ENCODE measurements at places on chromosomes 1 and 21. TPM values are rescaled to one million over a fixed set of nuclear protein-coding genes. Genes with fewer than 3 reads are reported as not detected.

The IQCC gene
- 0.93 TPM for total RNA-seq

The KPRP gene
- not detected for total RNA-seq

DNA sequence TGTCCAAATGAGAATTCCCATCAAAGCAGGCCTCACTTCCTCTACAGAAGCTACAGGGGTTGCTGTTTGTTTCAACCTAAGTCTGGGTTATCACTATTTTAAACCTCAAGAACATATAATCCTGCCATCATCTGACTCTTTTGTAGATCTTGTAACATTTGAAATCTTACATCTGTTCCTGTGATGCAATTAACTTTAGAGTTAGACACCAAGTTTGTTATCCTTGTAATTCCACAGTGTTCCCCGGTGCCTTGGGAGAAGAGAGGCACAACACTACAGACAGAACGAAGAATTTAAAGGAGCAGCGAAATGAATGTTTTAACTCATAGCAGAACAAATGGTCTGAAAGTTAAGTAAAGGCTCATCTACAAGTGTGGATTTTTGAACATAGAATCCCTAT lies 116.1 kb downstream of the UCHL5 start:
- no peak for DNase-seq

DNA sequence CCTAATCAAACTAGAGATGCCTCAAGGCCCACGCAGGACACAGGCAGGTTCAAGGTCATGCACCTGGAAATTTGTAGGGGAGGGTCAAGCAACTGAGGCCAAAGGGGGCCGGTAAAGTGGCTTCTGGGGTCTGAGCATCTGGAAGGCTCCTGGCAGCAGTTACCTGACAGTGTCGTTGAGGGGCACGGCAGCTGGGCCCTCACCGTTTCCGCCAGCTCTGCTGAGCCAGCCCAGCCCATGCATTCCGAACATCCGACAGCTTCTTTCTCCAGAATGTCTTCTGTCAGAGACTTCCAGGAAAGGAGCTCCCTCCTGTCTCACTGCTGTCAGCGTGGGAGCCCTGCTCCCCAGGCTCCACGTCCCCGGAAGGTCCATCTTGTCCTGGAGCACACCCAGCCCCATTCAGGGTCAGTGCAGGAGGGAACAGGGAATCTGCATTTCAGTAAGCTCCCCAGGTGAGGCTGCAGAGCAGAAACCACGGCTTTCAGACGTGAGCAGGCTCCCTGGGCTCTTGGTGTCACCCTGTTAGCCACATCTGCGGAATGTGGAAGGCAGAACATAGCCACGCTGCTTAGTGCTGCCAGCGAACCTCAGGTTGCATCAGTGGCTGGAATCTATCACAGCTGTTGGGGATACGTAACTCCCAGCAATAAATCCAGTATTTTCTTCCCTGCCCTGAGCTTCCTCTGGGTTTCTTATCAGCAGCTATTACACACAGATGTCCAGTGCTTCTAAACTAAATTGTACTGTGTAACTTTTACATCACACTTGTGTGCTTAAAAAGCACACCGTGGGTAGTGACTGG lies 36.3 kb upstream of the FAM3B start:
- DNase-seq, result no peak

DNA sequence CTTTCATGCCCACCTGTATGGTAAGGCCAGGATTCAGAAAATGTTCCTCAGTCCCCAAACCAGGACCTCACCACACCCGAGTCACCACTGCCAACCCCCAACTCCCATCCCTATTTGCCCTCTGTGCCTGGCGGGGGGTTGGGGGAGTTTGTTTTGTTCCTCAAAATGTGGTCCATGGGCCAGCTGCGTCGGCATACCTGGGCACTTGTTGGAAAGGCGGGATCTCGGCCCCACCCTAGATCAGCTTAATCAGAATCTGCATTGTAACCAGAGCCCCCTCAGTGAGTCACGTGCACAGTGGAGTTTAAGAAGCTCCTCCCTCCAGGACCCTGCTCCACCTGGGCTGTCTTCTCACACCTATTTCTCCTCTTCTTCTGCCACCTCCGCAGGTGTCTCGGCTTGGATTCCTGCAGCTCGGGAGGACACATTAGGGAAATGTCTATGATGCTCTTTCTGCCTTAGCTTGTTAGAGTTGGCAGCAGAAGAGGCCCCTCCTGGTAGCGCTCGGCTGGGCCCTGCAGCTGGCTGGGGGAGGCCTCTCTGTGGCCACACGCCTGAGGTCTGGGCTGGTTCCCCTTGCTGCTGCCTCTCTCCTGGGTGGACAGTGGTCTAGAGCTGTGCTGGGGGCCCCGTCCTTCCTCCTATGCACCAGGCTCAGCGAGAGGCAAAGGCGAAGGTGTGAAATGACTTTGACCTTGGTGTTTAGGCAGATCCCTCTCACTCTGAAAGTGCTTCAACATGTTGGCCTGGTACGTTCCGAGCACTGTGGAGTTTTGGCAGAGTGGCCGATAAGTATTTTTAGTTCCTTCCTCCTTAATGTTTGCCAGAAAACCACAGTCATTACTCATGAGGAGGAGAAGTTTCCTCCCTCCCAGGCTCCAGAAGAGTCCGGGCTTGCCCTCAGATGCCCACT lies 41.8 kb upstream of the CAMTA1 start:
- peak; percentile 68 for DNase-seq

DNA sequence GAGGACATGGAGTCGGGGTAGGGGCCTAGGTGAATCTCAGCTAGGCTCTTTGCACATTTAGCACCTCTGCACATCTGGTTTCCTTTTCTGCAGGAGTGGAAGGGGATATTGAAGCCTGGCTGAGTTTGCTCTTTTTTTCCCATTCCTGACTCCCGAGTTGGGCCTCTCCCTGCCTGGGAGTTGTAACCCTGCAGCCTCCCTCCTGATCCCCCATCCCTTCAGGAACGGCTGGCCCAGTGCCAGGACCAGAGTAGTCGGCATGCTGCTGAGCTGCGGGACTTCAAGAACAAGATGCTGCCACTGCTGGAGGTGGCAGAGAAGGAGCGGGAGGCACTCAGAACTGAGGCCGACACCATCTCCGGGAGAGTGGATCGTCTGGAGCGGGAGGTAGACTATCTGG lies 836 bp downstream of the OLFML3 start:
- DNase-seq, result no peak

DNA sequence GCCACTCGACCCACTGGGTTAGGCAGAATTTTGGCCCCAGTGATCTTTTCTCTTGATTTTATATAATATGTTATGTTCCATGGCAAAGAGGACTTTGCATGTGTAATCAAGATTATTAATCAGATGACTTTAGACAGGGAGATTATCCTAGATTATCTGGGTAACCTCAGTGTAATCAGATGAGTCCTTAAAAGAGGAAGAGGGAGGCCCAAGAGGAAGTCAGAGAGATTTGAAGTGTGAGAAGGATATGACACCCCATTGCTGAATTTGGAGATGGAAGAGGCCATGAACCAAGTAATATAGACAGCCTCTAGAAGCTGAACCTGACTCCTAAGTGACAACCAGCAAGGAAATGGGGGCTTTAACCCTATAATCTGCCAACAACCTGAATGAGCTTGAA lies 117.1 kb upstream of the CSF3R start:
- DNase-seq, result no peak

- DNase-seq, result no peak
Measured at GRCh38 chr1:243827206-243827605, 22.8 kb downstream of the AKT3 start.

GRCh38 chr1:199861020-199861795 lies 166.3 kb upstream of the NR5A2 start:
- no peak for DNase-seq

DNA sequence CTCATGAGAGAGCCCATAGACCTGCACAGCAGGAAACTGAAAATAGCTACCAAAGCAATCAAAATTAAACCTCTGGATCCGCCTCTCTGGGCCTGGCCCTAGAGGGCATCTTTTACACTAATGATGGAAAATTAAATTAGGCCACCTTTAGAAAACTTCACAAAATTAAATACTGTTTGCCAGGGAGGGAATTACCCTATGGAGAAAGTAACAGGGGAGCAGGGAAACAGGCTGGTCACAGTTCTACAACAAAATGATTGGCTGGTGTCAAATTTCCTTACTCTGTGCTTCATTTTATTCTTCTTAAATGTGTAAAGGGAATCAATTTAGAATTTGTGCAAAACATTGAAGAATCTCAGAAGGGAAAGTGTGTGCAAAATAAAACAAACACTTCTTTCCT lies 62.4 kb downstream of the SPATA46 start:
- no peak for DNase-seq

DNA sequence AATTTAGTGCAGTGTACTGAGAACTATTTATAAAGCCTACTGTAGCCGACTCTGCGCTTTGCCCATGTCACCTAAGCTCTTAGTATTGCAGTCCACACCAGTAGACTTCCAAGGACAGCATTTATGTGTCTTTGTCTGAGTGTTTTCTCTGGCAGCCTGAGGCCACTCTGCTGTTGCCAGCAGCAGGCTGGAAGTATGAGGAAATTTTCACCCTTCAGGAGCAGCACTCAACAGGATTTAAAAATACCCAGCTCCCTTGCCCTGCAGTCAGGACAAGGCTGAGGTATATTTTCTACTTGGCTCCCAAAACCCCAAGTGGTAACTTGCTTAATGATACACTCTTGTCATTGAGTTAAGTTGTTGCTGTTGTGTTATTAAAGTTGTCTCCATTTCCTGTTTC lies 230.1 kb downstream of the SRGAP2C start:
- peak; percentile 52 for DNase-seq

Measured in gastrocnemius medialis (tissue), 4 donors.